ENCODE measurements at places on chromosomes 16 and 17. TPM values are rescaled to one million over a fixed set of nuclear protein-coding genes. Genes with fewer than 3 reads are reported as not detected.

DNA sequence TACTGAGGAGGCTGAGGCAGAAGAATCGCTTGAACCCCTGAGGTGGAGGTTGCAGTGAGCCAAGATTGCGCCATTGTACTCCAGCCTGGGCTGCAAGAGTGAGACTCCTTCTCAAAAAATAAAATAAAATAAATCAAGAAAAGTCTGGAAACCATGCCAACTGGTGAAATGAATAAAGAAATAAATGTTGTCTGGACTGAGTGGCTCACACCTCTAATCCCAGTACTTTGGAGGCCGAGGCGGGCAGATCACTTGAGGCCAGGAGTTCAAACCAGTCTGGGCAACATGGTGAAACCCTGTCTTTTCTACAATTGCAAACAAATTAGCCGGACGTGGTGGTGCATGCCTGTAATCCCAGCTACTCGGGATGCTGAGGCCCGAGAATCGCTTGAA is 744 bp upstream of the LRRC37A3 start:
- H3K27me3 ChIP-seq: no peaks in the 10 kb centered on the region
- H3K4me1 ChIP-seq: peaks cover 36% of the 10 kb centered on the region
- peak overlapping the region; percentile 68 for H3K4me3 ChIP-seq
- DNase-seq: no peak
- H3K27ac ChIP-seq: peak overlapping the region; percentile 67

GRCh38 chr17:13256545-13256944 is 238.7 kb upstream of the ELAC2 start:
- no peaks in the 10 kb centered on the region for H3K36me3 ChIP-seq
- no peaks in the 10 kb centered on the region for H3K4me1 ChIP-seq
- H3K27ac ChIP-seq: no peak overlapping the region
- DNase-seq: no peak

GRCh38 chr17:48600244-48601098 is 4.3 kb downstream of the HOXB6 start:
- no peak overlapping the region for H3K4me3 ChIP-seq
- H3K27ac ChIP-seq: no peak overlapping the region
- H3K36me3 ChIP-seq: no peaks in the 10 kb centered on the region
- H3K27me3 ChIP-seq: no peaks in the 10 kb centered on the region
- H3K4me1 ChIP-seq: peaks cover 31% of the 10 kb centered on the region

- no peak for DNase-seq
- no peaks in the 10 kb centered on the region for H3K4me1 ChIP-seq
- H3K27me3 ChIP-seq: peaks cover 30% of the 10 kb centered on the region
- H3K27ac ChIP-seq: no peak overlapping the region
- no peak overlapping the region for H3K4me3 ChIP-seq
- no peaks in the 10 kb centered on the region for H3K36me3 ChIP-seq
These were observed 1.3 kb downstream of the KRT24 start for GRCh38 chr17:40702271-40702670.

DNA sequence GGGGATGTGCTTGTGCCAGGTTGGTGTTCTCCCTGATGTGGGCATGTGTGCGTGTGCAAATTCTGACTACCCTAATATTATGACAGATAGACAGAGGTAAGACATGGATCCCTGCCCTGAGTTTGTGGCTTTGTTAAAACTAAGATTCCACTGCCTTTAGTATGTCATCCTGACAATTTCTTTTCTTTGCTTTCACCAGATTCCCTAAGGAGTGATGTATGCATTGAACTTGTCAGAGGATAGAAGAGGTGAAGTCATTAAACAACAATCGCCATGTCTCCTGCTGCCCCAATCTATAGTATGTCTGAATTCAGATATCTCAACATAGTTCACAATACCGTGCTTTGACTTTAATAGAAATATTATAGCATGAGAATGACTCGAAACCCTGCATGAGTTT is 137.1 kb upstream of the ELAC2 start:
- no peak overlapping the region for H3K4me3 ChIP-seq
- H3K36me3 ChIP-seq: no peaks in the 10 kb centered on the region
- no peak overlapping the region for H3K27ac ChIP-seq
- H3K27me3 ChIP-seq: no peaks in the 10 kb centered on the region
- H3K4me1 ChIP-seq: no peaks in the 10 kb centered on the region
- no peak for DNase-seq

DNA sequence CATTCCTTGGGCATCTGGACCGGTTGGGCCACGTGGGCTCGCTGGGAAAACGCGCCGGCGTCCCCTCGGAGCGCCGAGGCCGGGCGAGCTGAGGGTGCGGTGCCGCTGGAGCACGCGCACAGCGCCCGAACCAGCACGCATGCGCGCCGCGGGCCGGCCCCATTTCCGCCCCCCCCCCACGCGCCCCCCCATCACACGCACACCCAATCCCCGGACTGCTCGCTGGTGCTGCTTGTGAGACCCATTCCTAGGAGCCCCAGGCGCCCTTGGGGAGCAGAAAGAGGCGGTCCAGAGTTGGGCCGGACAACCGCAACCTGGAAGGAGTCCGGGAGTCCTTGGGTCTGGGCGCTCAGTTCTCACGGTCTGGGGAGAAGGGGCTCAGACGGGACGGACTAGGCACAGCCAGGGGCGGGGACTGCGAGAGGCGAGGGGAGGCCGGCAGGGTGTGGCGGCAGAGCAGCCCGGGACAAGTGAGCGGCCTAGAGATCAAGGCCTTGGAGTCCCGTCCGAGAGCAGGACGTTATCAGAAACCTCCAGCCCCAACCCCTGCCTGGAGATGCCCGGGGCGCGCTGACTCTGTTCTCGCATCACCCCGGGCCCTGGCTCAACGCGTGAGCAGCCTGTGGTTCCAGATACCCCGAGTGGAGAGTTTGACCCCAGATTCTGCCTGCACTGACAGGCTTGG is 6.0 kb upstream of the CBX8 start:
- DNase-seq: peak; percentile 79
- peak overlapping the region; percentile 89 for H3K27ac ChIP-seq
- H3K4me3 ChIP-seq: peak overlapping the region; percentile 42

- peaks cover 6% of the 10 kb centered on the region for H3K4me1 ChIP-seq
- H3K27me3 ChIP-seq: no peaks in the 10 kb centered on the region
- H3K27ac ChIP-seq: no peak overlapping the region
- H3K36me3 ChIP-seq: peaks cover 46% of the 10 kb centered on the region
These were observed 17.1 kb downstream of the DEF8 start for GRCh38 chr16:89965447-89966225.

Gene RSL1D1
- total RNA-seq: 254 TPM

GRCh38 chr16:25868106-25868505 is 176.3 kb downstream of the HS3ST4 start:
- DNase-seq: no peak
- no peak overlapping the region for H3K27ac ChIP-seq
- H3K4me3 ChIP-seq: no peak overlapping the region
- no peaks in the 10 kb centered on the region for H3K4me1 ChIP-seq

DNA sequence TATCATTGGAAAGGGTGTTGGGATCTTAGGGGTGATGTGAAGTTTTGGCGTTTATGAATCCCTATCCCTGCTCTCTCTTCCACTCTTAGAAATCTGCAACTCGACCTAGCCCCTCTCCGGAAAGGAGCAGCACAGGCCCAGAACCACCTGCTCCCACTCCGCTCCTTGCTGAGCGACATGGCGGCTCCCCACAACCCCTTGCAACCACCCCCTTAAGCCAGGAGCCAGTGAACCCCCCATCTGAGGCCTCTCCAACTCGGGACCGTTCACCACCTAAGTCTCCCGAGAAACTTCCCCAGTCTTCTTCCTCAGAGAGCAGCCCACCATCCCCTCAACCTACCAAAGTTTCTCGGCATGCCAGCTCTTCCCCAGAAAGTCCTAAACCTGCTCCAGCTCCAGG is 9.0 kb downstream of the SRRM2 start:
- no peak overlapping the region for H3K27ac ChIP-seq
- no peak for DNase-seq
- H3K4me3 ChIP-seq: no peak overlapping the region
- no peaks in the 10 kb centered on the region for H3K4me1 ChIP-seq
- H3K36me3 ChIP-seq: peaks cover 100% of the 10 kb centered on the region
- no peaks in the 10 kb centered on the region for H3K27me3 ChIP-seq

GRCh38 chr17:17722081-17722905 is 41.0 kb downstream of the RAI1 start:
- DNase-seq: no peak
- H3K4me3 ChIP-seq: no peak overlapping the region
- H3K36me3 ChIP-seq: peaks cover 5% of the 10 kb centered on the region
- H3K27me3 ChIP-seq: no peaks in the 10 kb centered on the region
- H3K4me1 ChIP-seq: peaks cover 13% of the 10 kb centered on the region
- H3K27ac ChIP-seq: no peak overlapping the region

Gene SULT1A4
- 6.8 TPM for total RNA-seq

DNA sequence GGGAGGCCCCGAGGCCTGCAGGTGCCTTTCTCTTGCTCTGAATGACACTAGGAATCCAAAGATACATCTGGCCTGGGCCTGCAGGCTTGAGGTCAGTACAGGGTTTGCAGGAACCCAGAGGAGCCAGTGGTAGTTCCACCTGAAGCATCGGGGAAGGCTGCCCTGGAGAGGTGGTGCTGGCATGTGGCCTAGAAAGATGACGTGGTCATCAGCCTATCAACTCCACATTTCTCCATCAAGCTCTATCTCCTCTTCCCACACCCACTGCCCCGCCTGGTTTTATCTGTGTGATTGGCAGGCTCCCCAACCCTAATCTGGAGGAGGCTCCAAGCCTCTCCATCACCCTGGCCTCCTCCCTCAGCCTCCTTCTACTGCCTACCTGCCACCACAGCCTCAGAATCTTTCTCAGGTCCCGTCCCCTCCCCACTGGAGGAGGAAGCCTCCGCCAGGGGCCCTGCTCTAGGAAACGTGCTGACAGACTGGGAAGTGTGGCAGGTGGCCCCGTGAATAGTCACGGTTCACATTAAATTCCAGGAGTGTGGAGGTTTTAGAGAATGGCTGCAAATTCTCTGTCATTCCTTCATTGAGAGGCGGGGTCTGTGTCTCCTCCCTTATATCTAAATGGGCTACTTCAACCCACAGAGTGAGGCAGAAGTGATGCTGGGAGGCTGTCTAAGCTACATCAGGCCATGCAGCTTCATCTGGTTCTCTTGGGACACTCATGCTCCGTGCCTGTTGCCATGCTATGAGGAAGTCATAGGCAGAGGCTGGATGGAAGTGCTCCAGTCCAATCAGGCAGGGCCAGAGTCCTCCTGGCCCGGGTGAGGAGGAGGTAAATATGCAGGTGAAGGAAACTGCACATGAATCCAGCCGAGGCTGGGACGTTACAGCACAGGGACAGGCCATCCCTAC is 11.4 kb upstream of the MAP2K3 start:
- no peaks in the 10 kb centered on the region for H3K27me3 ChIP-seq
- H3K36me3 ChIP-seq: no peaks in the 10 kb centered on the region
- peak; percentile 85 for DNase-seq
- H3K27ac ChIP-seq: peak overlapping the region; percentile 66
- H3K4me3 ChIP-seq: no peak overlapping the region
